ENCODE measurements at places on chromosomes 3 and 15. TPM values are rescaled to one million over a fixed set of nuclear protein-coding genes. Genes with fewer than 3 reads are reported as not detected.
A peak's percentile ranks its signal among the peaks of the same experiment; 100 is the strongest.

DNA sequence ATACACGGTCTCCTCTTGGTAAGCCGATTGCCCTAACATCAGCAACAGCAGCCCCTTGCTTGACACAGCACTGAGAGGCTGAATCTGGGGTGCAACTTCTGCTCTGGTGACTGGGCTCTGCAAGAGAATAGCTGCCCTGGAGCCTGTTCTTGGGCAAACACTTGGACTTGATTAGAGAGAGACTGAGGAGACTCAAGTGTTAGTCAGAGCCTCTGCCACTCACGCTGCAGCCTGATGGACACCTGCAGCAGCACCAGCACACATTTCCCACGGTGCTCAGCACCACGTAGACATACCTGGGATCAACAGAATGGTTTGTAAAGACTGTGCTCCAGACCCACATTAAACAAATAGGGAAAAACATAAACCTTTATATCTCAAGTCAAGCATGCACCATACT, 35.8 kb upstream of the UMPS start:
- no peak for DNase-seq

GOLGA6L7 gene
- not detected for total RNA-seq

DNA sequence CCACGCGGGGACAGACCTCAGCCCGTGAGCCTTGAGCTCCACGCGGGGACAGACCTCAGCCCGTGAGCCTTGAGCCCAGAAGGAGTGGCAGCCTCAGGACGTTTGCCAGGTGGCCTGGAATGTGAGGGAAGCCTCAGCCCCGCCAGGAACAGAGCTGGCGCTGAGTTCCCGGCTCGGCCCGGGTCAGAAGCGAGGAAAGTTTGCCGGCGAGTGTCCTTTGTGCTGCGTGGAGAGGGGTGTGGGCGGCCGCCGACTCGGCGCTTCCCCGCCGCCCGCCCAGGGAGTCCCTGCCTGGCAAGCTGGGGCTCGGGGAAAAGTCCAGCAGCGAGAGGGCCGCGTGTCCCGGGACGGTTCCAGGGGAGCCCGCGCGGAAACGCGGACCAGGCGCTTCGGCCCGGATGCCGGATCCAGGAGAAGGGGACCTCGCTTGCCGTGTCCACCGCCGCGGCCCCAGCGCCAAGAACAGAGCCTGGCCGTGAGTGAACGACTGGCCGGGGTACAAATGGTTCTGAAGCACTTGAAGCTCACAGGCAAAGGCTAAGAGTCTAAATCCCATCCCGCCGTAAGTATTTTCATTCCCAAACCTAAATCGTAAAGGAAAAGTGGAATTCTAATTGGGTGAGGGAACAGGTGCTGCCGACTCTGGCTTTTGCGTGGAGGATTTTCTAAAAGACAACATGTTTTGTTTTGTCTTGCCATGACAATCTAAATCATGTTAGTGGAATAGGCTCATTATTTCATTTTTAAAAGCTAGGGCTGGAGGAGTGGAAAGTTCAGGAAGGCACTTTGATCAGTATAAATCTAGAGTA, 1.7 kb downstream of the LRRN1 start:
- DNase-seq: peak; percentile 21

GRCh38 chr3:74273091-74273490, 341.4 kb downstream of the CNTN3 start:
- DNase-seq: no peak

GRCh38 chr3:27456554-27456953, 27.6 kb downstream of the SLC4A7 start:
- DNase-seq: no peak

DNA sequence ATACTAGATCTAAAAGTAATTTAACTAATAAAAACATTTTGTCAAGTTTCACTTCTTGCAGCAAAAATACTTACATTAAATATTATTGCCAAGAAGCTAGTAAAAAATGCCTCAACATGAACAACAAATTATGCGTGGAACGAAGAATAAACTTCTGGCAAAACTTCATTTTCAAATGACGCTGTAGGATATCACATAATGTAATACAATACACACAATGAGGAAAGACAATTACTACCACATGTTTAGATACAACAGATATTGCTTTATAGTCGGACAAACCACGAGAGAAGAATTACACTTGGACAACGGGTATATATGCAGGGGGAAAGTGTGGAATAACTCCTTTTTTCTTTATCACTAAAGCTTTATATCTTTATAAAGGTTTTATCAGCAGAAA, 21.6 kb downstream of the P3H2 start:
- no peak for DNase-seq

Data from B cell (primary cell).